ENCODE measurements at places on chromosomes 16 and 17.

GRCh38 chr17:62974788-62975187 is 8.8 kb downstream of the TANC2 start:
- DNase-seq = no peak

DNA sequence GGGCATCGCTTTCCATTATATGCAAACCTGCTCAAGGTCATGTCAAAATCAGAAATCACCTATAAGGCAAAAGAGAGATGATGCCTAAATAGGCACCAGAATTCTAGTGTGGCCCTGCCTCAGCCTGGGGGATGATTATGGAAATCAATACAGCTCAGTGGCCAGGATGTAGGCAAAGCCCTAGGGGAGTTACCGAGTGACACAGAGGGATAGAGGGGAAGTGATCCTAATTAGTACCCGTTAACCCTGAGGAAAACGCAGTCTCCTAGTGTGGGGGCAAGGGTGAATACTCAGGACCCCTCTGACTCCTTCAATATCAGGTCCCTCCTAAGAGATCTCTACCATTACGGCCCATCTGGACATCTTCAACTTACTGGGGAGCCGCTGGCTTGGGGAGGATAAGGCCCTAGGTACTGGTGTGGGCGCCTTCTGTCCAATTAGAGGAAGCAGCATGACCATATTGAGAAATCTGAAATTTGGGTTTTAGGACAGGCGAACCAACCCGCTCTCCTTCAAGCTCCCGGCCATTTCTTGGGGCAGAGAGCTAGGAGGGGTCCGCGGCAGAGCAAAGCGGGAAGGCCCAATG is 725 bp downstream of the NT5C3B start:
- no peak for DNase-seq

GRCh38 chr17:42559075-42559474 is 2.9 kb upstream of the COASY start:
- no peak for DNase-seq

DNA sequence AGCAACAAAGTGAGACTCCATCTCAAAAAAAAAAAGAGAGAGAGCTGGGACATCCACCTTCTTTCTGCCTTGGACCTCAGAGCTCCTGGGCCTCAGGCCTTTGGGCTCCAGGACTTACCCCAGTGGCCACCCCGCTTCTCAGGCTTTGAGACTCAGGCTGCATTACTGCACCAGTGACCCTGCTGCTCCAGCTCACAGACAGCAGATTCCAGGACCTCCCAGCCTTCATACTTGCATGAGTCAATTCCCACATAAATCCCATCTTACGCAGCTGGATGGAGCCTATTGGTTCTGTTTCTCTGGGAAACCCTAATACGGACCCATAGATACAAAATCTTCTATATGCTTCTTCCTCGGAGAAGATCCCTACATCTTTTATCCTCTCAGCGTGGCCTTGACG is 2.1 kb upstream of the CEP295NL start:
- no peak for DNase-seq

DNA sequence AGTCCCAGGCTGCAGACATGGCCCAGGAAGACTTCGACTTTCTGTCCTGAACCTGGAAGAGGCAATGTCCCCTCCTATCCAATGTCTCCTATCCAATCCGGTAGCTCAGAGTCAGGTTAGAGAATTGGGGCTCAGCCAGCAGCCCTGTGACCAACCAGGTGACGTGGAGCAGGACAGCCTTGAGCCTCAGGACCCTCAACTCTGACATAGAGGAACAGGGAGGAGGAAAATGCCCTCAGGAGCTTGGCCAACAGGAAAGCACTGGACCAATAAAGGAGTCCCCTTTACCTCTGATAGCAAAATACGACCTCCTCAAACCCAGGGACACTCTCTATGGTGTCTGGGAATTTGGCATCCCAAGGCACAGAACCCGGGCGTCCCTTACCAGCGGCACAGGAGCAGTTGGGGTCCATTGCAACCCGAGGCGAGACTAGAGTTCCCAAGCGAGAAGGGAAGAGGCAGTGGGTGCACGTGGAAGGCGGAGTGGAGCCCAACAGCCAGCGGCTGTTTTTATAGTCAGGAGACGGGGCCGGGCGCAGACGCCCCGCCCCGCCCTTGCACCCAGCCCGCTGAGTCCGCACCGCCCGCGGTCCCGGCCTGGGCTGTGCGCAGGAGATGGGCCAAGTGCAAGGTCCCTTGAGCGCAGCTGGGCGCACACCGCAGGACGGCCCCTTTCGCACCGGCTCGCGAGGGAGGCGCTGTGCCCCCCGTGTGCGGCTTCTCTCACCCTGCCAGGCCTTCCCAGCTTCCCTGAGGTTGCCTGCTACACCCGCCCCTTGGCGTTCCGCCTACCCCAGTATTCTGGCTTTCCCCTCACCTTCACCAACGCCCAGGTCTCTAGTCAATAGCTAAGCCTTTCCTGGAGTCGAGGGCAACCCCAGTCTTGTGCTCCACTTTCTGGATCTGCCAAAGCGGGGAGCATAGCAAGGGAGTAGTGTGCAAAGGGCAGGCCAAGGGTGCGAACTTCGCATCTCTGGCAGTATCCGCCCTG is at the start of gene MT1G:
Gene MT1G (minus strand): TSS at position 485 of the 991 bp plus-strand sequence. CDS start 72 bp downstream, at position 413.
- no peak for DNase-seq

DNA sequence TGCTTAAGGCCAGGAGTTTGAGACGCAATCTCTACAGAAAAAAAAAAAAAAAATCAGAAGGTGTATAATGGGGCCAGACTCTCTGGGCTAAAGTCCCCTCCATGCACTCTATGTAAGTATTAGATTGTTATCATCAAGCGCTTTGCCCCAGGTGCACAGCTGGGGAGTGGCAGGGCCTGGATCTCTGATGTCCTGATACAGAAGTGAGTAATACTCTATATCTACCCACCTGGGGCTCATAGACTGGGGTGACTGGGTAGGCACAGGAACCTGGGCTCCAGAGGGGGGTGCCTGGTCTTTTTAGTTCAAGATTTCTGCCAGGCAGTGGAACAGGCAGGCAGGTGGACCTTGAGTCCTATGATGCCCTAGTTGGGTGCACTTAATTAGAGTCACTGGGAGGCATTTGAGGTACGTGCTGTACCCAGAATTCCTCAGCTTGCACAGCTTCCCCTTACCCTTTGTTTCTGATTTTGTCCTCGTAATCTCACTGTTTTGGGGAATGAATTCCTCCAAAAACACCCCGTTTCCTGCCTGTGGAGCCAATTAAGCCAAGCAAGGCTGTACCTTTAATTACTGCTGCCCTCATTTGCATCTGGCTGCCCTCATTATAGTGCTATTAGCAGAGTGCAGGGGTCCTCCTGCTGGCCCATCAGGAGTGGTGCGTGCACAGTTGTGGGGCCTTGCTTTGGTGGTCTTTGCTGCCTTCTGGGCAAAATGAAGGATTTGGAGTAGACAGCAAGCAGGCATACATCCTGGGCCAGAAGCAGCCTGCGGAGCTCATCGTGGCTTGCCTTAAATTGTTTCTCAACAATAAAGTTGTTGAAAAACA is 239.0 kb downstream of the SNX29 start:
- no peak for DNase-seq

DNA sequence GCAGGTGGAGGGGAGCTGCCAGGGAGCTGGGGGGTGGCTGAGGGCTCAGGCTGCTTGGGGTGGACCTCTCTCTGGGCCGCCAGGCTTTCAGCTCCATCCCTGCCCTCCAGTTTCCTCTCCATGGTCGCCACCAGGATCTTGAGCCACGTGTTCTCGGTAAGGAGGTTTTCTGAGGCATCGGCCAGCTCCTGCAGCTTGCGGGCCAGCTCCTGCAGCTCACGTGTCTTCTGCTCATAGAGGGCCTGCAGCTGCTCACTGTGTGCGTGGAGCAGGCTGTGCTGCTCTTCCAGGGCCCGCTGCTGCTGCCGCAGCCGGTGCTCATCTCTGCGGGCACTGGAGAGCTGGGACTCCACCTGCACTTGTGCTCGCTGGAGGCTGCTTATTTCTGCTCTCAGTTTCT is 11.0 kb downstream of the SNN start:
- no peak for DNase-seq

DNA sequence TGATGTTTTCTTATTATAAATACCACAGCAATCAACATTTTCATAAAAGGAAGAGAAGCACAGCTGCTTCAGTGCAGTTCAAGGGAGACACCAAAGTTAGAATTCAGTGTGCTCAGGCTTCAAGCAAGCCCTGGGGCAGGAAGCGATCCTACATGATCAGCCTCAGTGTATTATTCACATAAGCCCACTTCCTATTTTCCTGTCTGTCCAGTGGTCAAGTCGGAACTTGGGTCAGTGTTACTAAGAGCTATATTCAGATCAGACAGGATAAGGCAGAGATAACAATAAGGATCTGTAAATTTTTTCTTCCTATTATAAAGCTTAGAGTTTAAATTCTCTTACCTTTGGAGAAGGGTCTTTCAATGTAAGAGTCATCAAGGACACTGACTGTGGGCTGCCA is 12.9 kb downstream of the HEATR6 start:
- no peak for DNase-seq

DNA sequence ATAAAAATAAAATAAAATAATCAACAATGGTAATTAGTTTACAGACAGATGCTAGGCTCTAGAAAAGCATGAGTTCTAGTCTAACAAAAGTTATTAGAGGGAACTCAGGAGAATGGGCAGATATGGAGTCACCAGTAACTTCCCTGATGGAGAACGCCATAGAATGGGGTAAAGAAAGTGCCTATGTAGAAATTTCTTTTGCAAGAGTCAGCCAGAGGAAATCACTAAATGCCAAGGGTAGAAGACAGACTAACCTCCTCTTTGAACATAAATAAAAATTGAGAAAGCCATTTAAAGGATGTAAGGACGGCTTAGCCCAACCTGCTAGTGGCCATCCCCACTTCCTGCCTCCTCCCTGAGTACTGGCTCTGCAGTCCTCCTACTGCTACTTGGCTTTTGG is 141.6 kb downstream of the VPS53 start:
- no peak for DNase-seq

DNA sequence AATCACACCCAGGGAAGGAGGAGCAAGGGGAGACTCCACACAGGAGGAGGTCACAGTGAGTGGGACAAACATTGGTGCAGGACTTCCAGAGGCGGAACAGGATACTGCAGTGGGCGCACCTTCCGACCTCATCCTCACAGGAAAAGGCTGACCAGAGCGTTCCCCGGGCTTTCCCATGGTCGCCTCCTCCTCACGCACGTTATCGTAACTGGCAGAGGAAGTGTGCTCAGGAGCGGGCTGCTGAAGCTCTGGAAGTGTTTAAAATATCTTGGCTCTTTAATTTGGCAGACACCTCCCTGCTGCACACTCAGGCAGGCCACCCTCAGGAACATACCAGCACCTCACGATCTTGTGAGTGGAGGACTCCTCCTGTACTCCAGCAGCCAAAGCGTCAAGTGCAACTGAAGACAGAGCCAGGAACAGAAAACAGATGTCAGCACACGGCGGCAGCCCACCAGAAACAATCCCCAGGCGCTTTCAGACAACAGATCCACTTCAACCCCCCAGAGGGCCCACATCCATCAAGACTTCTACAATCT is 17.5 kb downstream of the FANCA start:
- no peak for DNase-seq

DNA sequence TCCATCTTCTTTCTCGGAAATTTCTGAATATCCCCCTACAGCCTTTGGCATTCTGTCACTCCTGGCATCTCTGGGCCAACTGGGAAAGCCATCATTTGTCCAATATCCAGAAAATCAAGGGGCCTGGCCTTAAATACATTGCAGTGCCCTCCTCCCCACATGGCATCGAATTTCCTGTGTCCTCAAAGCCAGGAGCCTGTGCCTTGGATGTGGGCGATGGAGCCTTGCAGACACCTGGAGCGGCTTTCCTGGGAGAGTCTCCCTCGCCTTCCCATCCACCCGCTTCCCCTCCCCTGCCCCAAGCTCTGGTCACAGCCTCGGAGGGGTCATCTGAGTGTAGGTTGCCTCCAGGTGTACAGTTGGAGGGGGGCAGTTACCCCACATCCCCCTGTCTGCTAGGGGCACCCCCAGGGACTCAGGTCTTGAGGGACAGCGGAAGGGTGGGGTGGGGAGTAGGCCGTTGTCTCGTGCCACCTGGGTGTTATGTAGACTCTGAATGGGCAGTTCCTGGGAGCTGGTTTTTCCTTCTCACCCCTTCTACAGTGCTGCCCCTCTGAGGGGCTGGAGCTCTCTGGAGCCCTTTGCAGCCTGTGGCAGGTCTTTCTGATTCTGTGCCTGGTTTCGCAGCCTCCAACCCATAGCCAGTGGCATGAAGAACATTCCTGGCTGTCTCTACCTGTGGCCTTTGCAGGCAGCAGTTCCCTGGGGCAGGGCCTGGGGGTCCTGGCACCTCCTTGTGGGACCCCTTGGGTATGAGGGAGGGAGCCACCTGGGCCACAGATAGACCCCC is 239.8 kb downstream of the SEC14L1 start:
- DNase-seq = no peak

DNA sequence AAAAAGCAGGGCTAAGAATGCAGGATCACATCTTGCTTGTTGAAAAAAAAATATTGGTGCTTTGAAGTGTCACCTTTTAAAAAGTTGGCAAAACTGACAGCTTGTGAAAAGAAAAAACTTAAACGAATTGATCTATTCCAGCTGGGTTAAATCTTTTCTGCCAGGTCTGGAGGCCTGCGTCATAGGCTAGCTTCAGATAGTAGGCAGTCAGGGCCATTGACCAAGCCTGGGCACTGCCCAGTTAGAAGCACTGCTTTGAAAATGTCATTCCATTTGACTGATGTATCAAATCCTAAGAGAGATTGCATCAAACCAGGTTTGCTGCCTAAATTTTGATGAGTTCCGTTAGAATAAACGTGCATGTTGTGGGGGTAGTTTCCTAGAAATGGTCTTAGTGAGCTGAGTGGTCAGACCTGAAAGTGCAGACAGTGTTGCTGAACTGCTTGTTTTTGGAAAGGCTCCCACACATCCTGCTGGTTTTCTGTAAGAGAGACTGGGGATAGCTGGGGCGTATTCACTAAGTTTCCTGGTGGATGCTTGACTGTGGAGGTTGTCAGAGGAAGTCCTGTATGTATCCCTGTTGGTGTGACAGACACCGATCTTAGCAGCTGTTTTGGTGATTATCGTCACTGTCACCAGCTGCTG is 38.8 kb downstream of the NUP88 start:
- DNase-seq = no peak

DNA sequence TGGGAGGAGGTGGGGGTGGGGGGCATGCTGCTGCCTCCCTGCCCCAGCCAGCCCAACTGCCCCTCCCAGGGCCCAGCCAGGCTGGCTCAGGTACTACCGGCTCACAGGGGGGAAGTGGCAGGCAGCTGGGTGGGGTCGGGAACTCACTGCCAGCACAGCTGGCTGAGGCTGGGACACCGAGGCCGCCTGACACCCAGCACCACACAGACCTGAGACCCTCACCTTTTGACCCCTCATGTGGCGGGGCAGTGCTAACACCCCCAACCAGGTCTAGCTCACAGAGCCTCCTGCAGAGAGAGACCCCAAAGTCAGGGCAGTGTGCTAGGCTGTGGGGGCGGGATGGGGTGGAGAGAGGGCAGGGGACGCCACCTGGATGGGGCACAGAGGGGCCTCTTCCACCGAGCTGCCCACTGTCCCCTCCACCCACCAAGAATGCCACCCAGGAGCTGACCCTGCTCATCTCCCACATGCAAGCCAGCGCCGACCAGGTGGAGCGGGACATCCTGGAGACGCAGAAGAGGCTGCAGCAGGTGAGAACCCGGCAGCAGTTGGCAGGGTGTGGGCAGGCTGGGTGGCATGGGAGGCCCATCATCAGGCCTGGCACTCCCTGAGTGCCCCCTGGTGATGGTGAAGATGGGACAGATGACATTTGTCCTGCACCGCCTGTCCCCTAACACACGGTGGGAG is 3.0 kb downstream of the EVPLL start:
- DNase-seq = no peak
